ENCODE measurements at places on chromosomes 2 and 18.

GRCh38 chr2:182240862-182241371 lies 185.9 kb downstream of the PDE1A start:
- no peaks in the 10 kb centered on the region for H3K4me1 ChIP-seq
- DNase-seq, result no peak
- no peak overlapping the region for H3K27ac ChIP-seq

DNA sequence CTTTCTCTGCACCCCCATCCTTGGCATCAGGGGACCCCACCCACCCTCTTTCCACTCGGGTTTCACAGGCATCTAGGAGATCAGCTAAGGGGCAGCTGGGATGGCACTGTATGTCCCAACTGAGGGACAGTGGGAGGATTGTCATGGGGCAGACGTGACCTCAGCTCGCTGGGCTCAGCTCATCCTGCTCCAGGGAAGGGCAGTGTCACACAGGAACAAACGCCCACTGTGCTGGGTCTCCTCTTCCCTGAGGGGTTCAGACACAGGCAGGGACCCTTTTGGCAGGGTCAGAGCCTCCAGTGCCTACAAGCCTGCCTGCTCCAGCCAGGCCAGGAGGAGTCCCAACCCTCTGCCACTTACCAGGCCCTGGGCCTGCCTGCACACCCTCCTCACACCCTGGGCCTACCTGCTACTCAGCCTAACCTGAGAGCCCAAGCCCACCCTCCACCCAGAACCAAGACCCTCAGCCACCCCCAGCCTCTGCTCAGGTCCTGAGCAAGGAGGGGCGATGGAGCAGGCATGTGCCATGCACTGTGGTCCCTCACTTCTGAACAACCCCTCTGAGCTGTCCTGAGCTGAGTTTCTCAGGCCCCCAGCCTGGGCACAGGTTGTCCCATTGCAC lies 68.2 kb downstream of the HS1BP3 start:
- H3K4me3 ChIP-seq, result no peak overlapping the region
- H3K27ac ChIP-seq, result peak overlapping the region; percentile 94
- peaks cover 41% of the 10 kb centered on the region for H3K4me1 ChIP-seq
- H3K36me3 ChIP-seq, result no peaks in the 10 kb centered on the region
- peak; percentile 40 for DNase-seq

GRCh38 chr2:120472891-120473309 lies 127.0 kb downstream of the INHBB start:
- H3K27me3 ChIP-seq, result no peaks in the 10 kb centered on the region
- no peaks in the 10 kb centered on the region for H3K36me3 ChIP-seq
- DNase-seq, result peak; percentile 83
- H3K4me1 ChIP-seq, result peaks cover 53% of the 10 kb centered on the region
- H3K27ac ChIP-seq, result peak overlapping the region; percentile 94

GRCh38 chr2:46844443-46844842 lies 71.2 kb downstream of the MCFD2 start:
- H3K27ac ChIP-seq, result no peak overlapping the region
- DNase-seq, result no peak
- no peaks in the 10 kb centered on the region for H3K36me3 ChIP-seq
- H3K4me1 ChIP-seq, result peaks cover 34% of the 10 kb centered on the region
- no peak overlapping the region for H3K4me3 ChIP-seq
- H3K27me3 ChIP-seq, result no peaks in the 10 kb centered on the region

DNA sequence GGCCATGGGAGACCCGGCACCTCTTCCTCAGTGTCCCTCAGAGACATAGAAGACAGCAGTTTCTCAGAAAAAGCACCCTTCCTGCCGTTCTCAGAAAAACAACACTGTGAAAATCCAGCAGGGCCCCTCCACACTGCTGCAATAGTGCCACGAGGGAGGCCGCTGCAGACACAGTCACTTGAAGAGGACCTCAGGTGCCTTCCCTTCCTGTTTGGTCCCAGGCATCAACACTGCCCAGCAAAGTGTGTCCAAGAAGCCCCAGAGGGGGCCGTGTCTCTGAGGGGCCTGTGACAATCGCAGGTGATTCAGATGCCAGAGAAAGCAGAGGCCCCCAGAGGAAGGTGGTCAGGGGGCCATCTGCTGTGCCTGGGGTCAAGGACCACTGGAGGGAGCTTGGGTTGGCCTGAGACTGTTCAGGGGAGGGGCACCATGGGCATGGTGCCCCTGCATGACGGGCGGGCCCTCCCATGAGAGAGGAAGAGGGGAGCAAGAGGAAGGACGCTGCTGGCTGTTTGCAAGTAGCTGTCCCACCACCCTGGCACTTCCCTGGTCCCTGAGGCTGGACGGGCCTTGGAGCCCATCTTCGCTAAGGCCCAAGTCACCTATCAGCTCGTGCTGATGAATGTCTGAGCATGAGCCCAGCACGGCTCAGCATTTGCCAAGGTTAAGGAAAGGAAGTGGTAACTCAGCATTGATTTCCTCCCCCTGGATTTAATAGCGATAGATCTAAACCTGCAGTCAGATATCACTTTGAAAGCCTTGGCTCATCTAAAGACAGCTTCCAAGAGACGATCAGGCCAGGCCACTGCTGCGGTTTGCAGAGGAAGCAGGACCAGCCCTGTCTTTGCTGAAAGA lies 9.1 kb downstream of the TWIST2 start:
- peak; percentile 21 for DNase-seq
- H3K27ac ChIP-seq, result no peak overlapping the region
- H3K27me3 ChIP-seq, result no peaks in the 10 kb centered on the region
- peaks cover 21% of the 10 kb centered on the region for H3K36me3 ChIP-seq
- no peaks in the 10 kb centered on the region for H3K4me1 ChIP-seq

DNA sequence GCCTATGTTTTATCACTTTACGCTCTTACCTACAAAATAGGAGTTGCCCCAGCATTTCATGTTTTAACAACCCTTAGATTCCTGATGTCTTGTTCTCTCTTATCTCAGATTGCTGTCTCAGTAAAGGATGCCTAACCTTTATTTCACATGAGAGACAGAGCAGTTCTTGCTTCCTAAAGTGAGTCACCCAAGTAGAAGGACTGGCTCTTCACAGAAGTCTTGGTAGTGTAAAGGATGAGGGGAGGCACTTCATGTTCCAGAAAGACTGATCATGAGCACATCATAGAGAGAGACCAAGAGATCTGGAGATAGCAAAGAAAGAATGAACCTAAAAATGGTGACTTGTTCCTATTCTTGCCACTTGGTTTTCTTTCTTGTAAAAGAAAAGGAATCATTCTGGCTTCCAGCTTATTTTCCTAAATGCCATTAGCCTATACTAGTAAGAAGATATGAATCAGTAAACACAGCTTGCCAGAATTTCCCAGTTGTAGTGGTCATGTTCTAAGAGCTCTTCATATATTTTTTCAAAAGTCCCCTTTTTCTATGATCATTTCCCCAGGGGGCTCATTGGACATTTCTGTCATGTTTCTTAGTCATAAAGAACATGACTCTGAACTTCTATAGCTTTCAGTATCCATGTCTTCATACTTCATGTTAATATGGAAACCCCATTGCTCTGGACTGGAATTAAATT lies 54.9 kb downstream of the MAPRE2 start:
- H3K27ac ChIP-seq, result no peak overlapping the region
- no peaks in the 10 kb centered on the region for H3K27me3 ChIP-seq
- DNase-seq, result no peak
- H3K4me3 ChIP-seq, result no peak overlapping the region
- H3K36me3 ChIP-seq, result no peaks in the 10 kb centered on the region

DNA sequence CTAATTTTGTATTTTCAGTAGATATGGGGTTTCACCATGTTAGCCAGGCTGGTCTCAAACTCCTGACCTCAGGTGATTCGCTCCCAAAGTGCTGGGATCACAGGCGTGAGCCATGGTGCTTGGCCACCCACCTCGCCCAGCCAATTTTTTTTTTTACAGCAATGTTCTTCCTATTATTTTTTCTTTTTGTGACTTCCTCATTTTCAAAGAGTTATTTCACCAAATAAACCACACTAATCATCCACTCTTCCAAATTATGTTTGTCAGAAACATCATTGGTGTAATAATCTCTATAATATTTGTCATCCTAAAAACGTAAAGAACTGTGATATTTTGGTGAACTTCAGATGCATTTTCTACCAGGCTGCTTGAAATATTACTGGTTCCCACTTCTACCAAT lies 16.3 kb upstream of the PDCL3 start:
- H3K27ac ChIP-seq, result no peak overlapping the region
- no peaks in the 10 kb centered on the region for H3K4me1 ChIP-seq
- H3K4me3 ChIP-seq, result no peak overlapping the region
- no peaks in the 10 kb centered on the region for H3K27me3 ChIP-seq
- DNase-seq, result no peak
- no peaks in the 10 kb centered on the region for H3K36me3 ChIP-seq

DNA sequence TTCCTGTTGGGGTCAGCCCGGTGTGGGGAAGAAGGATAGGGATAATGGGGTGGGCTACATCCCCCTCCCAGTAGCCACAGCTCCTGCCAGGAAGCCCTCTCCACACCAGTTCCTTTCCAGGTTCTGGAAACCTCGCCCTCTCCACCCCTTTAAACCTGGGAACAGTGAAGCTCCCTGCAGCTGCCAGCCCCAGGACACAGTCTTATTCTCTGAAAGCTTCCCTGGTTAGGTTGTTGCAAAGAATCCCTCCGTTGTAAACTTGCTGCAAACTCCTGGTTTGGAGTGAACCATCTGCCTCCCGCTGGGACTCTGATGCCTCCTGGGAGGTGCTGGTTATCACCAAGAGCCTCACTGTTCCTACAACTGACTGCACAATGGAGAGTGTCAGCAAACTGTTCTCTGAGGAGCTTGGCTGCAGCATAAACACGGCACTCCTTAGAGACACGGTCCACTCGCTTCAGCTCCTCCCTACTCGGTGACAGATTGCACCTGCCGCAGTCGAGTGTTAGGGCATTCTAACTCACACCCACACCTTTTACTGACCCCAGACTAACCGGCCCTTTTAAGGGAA lies 261.8 kb upstream of the RAB6C start:
- no peak overlapping the region for H3K4me3 ChIP-seq
- no peak for DNase-seq
- H3K27me3 ChIP-seq, result peaks cover 12% of the 10 kb centered on the region
- H3K36me3 ChIP-seq, result no peaks in the 10 kb centered on the region

DNA sequence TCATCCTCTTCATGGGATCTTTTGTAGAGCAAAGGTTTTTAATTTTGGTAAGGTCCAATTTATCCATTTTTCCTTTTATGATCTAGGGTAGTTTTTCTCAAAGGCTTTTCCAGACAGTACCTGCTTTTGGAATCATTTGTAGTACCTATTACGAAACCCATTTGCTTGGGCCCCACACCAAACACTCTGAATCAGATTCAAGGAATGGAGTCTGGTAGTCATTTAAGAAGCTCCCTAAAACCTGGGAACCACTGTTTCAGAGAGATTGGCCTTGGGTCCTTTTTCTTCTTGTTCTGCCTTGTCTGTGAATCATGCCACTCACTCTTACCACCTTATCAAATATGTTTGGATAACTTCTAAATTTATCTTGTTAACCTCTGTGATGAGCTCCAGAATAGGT lies 40.3 kb downstream of the OSBPL6 start:
- peak overlapping the region; percentile 33 for H3K27ac ChIP-seq
- no peaks in the 10 kb centered on the region for H3K36me3 ChIP-seq
- H3K4me3 ChIP-seq, result no peak overlapping the region
- DNase-seq, result no peak
- H3K4me1 ChIP-seq, result peaks cover 33% of the 10 kb centered on the region

- no peak overlapping the region for H3K27ac ChIP-seq
- H3K27me3 ChIP-seq, result peaks cover 3% of the 10 kb centered on the region
- no peak for DNase-seq
- H3K36me3 ChIP-seq, result no peaks in the 10 kb centered on the region
- H3K4me3 ChIP-seq, result no peak overlapping the region
Observed at GRCh38 chr18:73924836-73925235, 222.8 kb downstream of the FBXO15 start.

- no peaks in the 10 kb centered on the region for H3K27me3 ChIP-seq
- H3K4me3 ChIP-seq, result no peak overlapping the region
- no peak for DNase-seq
- peak overlapping the region; percentile 74 for H3K27ac ChIP-seq
Observed at GRCh38 chr2:127887776-127888130, 2.0 kb upstream of the AMMECR1L start.

DNA sequence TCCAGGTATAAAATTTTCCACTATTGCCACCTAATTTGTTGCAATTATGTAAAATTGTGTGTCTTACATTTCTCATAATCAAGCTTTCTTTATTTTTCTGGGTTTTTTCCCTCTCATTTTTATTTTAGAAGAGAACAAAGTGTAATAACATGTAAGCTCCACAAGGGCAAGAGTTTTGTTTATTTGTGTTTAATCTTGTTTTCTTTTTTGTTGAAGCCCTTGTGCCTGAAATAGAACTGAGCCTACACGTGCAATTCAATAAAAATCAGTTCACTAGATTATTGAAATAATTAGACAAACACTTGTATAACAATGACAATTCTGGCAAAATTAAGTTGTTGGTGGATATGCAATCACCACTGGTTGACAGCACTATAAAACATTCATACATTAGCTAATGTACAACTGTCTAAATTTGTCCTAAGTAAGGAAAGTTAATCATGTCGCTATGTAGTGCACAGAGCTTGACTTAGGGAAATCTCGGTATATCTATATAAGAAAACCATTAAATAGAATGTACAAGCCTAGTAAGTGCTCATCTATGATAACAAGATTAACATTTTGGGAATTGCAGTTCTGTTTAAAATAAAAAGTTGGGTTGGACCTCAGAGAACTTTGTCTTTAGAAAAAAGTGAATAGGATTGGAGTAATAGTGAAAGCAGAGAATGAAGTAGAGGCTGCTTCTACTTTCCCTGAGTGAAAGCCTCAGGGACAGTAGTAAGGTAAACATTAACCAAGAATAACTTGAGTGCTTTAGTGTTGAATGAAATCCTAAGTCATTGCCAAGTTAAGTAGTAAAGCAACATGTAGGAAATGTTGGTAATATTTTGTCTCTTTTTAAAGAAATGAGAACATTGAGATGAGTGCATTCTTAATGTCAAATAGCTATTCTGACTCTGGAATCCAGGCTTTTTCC lies 37.4 kb upstream of the NOL4 start:
- no peak for DNase-seq
- H3K27ac ChIP-seq, result no peak overlapping the region
- no peaks in the 10 kb centered on the region for H3K27me3 ChIP-seq
- no peak overlapping the region for H3K4me3 ChIP-seq

DNA sequence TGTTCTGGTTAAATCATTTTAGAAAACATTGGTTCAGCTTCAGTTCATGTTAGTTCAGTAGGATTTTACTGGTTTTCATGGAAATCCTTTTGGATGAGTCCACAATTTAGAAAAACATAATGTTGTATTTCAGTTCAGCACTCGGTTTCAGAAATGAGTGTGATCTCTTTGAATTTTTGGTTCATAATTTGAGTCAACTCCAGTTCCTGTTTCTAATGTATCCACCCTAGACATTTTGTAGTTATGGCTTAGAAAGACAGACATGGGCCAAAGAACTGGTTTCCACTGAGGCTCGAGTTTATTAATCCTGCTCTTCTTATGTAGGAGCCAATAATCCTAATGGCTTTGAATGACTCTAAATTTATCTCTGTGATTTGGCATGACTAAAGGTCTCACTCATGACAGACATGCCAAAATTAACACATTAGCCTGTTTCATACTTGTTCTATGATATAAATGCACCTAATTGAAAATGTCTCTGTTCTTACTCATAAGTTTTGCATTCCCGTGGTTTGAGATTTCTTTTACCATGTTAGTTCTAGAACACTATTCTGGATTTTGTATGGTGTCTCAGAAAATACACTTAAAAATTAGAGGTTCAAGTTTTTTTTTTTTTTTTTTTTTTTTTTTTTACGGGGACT lies 82.3 kb upstream of the SPRED2 start:
- H3K27me3 ChIP-seq, result no peaks in the 10 kb centered on the region
- no peak overlapping the region for H3K27ac ChIP-seq
- H3K36me3 ChIP-seq, result no peaks in the 10 kb centered on the region
- no peak for DNase-seq

Data from RWPE2 (cell line).